Fibroblast of lung (primary cell): ENCODE measurements at places on chromosomes 5 and 9. TPM values are rescaled to one million over a fixed set of nuclear protein-coding genes. Genes with fewer than 3 reads are reported as not detected.

DNA sequence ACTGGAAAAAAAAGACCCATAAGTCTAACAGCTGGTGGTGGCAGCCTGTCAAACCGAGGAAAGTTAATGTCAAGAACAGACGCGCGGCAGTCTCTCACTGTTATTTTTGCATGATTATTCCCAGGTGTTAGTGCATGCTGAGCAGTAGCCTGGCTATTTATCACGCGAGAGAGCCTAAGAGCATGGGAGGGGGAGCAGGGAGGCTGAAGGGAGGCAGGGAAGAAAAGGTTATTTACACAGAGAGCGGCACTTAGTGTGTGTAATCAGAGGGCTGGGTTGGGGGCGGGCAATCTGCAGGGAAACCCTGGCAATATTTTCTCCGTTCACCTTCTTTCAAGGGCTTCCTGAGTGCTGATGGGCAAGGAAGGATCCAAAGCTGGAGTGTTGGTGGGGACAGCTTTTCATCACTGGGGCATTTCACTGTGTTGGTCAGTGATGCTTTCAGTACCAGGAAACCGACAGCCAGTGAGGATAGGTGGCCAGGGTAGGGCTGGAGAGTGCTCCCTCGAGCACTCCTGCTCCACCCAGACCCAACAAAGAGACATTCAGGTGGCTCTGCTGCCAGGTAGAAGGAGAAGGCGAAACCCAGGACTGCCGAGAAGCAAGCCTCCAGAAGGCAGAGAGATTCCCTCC, 39.6 kb downstream of the ZNF608 start:
- peak; percentile 64 for DNase-seq

- no peak for DNase-seq
Observed at GRCh38 chr5:68441309-68442073, 225.9 kb downstream of the PIK3R1 start.

GRCh38 chr9:121942866-121943382, 150.2 kb downstream of the TTLL11 start:
- DNase-seq = no peak

DNA sequence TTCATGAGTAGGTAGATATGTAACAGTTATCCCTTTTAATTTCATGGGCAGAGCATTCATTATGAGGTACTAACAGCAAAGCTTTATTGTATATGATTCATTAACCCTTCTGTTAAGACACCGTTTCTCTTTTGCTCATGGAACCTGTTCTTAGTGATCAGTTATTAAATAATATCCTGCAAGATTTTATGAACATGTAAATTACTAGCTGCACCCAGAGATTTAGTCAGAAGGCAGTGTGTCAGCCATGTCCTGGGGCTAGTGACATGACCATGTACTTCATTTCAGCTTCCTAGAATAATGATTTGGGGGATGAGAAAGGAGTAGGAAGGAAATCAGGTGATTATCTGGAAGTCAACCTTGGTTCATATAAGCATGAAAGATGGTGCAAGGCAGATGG, 7.0 kb downstream of the MAST4 start:
- DNase-seq = no peak

GRCh38 chr5:25056836-25057235, 412.1 kb upstream of the CDH10 start:
- DNase-seq = peak; percentile 4

- peak; percentile 83 for DNase-seq
Observed at GRCh38 chr5:61881821-61882487, 424.1 kb upstream of the KIF2A start.

DNA sequence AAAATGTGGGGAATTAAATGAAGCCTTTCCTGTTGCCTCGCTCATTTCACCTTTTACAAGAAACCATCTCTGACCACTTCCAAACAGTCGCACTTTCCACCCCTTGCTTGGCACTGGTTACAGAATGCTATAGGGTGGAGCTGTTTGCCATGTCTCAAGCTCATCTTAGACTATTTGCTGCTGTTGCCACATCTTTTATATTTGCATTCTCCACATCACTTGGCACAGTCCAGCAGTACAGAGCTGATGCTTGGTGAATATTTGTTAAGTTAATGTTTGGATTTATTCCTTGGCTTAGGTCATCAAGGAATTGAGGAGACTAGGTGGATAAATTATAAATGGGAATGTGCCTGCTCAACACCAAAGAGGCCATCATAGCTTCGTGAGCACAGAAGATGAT, 53.2 kb downstream of the GNA14 start:
- DNase-seq = no peak

LIX1 gene
- total RNA-seq = not detected in 2 replicates

DBN1 gene
- total RNA-seq = 96.4 and 102 TPM in 2 replicates

SLC27A6 gene
- total RNA-seq = 0.17 and 0.26 TPM in 2 replicates

CCDC183 gene
- 0.99 and 1.0 TPM in 2 replicates for total RNA-seq

KIF4B gene
- under 0.01 TPM in 2 replicates for total RNA-seq

NOTCH1 gene
- total RNA-seq = 10.9 and 12.1 TPM in 2 replicates
